DMS153 (cell line): ENCODE measurements at places on chromosomes 11 and 22.
A peak's percentile ranks its signal among the peaks of the same experiment; 100 is the strongest.

DNA sequence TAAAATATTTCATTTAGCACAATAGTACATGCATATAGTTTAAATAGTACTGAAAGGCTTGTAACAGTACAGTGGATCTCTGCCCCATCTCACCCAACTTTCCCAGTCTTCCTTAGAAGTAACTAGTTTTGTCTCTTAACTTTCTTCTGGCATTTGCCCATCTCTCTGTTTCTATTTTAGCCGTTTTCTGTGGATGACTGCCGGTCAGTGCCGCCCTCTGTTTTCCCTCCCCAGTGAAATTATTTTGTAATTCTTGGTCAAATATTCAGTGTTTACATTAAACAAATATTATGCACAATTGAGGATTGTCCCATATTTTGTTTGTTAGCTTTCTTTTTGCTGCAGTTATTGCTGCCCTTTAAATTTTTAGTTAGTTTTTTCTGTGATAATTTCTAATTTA is 8.3 kb downstream of the PDHX start:
- no peak for DNase-seq

- no peak for DNase-seq
These were observed 73.6 kb upstream of the TP53I11 start for GRCh38 chr11:45024316-45024715.

DNA sequence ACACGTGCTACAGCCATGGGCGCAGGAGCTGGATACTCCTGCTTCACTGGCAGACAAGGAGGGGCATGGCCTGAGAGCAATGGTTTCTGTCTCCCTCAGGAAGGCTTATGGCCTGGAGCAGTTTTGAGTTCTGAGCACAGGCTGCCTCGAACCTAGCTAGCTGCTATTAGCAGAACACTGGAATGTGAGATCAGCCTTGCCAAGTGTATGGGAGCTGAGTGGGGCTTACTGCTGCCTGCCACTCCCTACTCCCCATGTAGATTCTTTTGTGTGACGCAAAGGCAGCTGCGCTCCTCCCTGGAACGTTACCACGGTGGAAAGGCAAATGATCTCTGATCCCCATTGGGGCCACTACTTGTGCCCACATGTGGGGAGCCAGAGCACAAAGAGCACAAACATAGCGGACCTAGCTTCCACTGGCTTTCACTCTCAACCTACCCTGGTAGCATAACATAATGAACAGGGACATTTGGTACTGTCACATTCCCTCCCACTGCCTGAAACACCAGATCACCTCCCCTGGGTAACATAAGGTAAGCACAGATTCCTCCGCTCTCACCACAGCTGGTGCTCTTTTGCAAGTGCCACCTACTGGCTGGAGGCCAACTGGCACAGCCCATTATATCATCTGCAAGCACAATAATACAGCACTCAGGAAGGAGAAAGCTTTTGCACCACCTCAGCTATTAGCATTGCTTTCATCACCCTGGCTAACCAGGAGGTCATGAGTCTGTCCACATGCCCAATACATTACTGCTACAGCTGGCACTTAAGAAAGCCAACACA is 84.6 kb upstream of the GUCY1A2 start:
- no peak for DNase-seq

- DNase-seq, result peak; percentile 27
These were observed 53.3 kb downstream of the WNT11 start for GRCh38 chr11:76152741-76153570.

DNA sequence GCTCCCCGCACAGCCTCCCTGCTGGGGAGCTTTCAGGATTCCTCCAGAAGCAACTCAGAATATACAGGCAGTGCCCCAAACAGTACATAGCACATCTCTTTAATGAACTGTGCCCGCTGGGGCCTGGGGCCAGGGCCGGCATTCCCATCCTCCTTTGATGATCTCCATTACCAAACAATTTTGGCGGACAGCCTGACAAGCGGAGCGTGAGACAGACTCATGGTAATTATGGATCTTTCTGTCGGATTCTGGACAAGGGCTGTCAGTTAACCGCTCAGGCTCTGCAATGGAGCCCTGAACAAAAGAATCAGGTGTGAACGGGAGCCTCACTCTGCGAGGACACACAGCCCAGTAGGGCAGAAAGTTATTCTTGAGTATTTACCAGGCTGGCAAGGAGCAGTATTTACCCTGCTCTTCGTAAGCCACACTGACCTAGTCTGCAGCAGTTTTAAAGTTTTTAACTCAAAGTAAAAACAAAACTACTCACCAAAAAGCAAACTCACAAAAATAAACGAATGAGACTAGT is 174.0 kb downstream of the TBC1D22A start:
- no peak for DNase-seq

- no peak for DNase-seq
These were observed 473 bp downstream of the FNBP4 start for GRCh38 chr11:47766509-47767227.

- DNase-seq, result peak; percentile 33
These were observed 4.6 kb downstream of the TMEM9B start for GRCh38 chr11:8959546-8960166.

DNA sequence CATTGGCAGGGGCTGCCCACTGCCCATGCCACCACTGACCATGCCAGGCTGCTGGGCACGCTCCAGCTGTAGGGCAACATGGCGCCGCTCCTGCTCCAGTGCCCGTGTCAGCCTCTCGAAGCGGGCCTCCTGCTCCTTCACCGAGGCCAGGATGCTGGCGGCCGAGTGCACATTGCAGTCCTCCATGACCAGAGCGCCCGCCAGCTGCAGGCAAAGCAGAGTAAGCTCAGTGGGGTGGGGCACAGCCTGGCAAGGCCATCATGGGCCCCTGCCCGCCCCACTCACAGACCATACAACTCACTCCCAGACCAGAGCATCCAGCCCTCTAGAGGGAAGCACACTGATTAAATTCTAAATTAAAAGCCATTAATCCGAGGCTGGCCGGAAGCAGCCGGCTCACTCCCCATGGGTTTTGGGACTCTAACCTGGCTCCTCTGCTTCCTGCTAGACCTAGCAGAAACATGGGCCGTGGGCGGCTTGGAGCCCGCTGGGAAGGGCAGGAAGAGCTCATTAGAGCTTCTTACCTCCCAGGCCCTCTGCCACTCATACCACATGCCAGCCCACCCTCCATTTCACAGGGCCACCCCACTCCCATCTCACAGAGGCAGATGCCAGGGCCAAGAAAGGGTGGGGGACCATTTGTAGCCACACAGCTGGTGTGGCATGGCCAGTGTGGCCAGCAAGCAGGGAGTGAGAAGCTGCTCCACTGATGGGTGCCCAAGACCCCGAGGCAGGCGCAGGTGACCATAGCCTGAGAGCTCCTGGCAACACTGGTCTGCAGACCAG is 25.8 kb downstream of the ARVCF start:
- DNase-seq, result no peak

- no peak for DNase-seq
These were observed 19.0 kb downstream of the NCF4 start for GRCh38 chr22:36879775-36880174.

DNA sequence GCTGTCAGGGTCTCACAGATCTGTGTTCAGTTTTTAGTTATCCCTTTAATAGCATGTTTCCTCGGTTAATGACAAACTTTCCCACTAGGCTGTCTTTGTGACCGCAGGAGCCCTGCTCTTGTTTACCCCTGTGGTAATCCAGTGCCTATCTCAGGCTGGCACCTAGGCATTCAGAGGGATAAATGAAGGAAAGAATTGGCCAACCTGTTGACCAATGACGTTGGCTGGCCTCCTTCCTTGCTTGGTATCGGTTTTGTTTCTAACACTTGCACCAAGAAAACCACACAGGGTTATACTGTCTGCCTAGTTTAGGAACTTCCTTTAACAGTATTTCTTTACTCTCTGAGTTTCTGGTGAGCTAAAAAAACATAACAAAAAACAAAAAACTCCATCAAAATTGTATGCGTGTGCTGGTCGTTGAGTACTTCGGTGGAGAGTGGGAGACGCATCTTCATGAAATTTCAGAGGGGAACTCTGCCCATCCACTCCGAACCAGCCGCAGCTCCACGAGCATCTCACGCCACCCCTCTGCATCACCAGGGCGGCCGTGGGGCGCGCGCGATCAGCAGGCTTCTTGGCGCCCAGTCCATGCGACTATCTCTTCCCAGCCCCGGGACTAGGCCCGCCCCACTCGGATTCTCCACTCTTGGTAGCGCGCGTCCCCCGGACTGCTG is 563 bp upstream of the ENDOD1 start:
- DNase-seq, result no peak

DNA sequence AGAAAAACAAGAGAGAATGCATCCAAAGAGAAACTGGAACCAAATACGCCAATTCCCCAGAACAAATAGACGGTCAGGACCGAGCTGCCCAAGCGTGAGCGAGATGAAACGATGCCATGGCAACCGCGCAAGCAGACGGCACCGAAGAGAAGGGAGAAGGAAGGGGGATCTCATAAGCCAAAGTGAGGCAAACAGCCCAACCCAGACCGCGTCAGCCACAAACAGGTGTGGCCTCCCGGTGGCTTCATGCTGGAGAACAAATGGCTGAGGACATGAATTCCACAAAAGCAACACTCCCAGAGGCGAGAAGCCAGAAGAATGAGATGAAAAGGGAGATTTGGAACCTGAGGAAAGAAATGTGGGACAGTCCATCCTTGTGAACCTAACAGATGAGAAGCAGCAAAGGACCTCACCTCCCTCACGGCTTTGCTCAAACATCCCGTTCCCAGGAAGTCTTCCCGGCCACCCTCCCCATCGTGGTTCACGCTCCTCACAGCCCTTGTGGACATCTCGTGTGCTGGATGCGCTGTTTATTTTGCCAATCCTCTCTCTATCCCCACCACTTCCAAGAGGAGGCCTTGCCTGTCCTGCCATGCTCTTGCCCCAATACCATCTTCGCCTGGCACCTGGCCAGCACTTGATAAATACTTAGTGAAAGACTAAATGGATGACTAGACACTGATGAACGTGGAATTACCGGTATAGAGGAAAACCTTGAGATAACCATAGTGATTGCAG is 89.1 kb upstream of the RTL6 start:
- peak; percentile 76 for DNase-seq

DNA sequence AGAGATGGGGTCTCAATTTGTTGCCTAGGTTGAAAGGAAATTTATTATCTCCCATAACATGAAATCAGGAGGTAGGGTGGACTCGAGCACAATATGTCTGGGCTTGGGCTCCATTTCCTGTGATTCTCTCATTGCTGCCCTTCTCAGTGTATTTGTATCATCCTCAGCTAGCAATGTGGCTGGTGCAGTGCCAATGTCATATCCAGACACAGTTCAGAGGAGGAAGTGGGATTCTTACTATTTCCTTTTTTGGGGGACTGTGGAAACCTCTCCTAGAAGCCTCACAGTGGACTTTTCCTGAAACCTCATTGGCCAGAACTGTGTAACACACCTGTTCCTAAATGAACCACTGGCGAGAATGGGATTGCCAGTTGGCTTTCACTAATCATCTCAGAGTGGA is 21.0 kb upstream of the SWAP70 start:
- DNase-seq, result no peak

DNA sequence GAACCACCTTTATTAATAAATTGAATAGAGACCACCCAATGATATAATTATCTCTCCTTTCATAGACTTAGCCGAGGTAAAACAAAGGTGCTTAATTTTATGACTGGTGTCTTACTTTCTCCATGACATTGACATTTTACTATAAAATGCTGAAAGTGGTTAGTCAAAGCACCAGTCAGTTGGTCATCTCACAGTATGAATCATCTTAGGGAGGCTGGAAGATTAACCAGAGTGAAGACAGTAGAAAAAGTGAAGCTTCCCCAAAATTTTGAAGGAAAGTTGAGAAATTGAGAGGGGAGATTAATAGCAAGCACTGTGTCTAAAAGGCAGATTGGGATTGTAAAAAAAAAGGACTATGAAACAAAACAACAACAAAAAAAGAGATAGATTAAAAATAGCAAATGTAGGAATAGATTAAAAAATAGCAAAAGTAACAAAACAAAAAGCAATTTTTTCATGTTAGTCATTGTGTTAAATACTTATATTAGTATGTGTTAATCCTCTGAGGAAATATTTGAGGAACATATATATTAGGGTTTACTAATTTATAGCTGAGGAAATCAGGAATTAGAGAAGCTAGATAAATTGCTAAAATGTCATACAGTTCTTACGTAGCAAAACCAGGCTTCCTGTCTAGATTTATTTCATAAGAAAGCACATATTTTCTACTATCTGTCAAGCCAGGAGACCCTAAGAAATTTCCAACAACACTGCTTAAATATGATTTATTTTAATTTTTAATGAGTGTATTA is 557.3 kb upstream of the ANO5 start:
- DNase-seq, result no peak

- peak; percentile 8 for DNase-seq
These were observed 32.2 kb upstream of the AQP11 start for GRCh38 chr11:77557553-77557952.

DNA sequence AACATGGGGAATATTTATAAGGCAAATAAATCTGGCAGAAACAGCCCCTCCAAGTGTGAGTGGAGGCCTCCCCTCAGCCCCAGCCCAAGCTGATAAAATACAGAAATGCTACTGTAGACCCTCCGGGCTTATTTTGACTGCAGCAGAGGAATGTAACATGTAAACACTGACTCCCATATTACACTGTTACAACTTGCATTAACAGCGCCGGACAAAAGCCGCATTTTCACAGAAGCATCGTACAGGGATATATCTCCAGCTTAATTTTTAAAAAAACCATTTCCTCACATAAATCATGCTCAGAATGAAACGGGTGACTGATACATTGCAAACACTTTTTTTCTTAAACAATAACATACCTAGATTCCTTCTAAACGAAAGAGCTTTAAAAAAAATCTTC is 36.6 kb upstream of the COMT start:
- no peak for DNase-seq

- no peak for DNase-seq
These were observed 90.3 kb upstream of the MTMR2 start for GRCh38 chr11:96014217-96014616.

GRCh38 chr11:108223348-108224149 is 682 bp downstream of the ATM start:
- no peak for DNase-seq

GRCh38 chr11:47998733-47999359 is 18.5 kb downstream of the PTPRJ start:
- DNase-seq, result no peak

DNA sequence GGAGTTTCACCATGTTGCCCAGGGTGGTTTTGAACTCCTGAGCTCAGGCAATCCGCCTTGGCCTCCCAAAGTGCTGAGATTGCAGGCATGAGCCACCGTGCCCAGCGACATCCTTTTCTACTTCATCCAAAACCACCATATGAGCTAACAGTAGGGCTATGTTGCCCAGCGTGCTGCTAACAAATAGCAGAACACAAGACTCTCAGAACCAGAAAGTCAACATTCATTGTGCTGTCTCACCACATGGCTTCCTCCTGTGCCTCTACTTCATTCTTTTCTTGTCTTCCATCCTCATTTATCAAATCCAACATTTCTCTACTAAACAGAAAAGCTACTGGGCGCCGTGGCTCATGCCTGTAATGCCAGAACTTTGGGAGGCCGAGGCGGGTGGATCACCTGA is 12.0 kb upstream of the DENND5A start:
- DNase-seq, result no peak

GRCh38 chr11:130513132-130513531 is 64.7 kb downstream of the ADAMTS15 start:
- DNase-seq, result peak; percentile 96

DNA sequence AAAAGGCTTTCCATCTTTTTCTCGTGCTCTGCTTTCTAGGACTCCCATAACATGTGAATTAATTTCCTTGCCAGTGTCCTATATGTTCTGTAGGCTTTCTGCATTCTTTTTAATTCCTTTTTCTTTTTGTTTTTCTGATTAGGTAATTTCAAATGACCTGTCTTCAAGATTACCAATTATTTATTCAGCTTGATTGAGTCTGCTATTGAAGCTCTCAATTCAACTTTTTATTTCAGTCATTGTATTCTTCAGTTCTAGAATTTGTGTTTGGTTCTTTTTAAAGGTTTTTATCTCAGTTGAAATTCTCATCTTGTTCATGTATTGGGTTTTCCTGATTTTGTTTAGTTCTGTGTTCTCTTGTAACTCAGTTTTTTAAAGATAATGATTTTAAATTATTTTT is 14.5 kb downstream of the PATE3 start:
- DNase-seq, result no peak
